ENCODE measurements at places on chromosomes 11 and 22.
A peak's percentile ranks its signal among the peaks of the same experiment; 100 is the strongest.

DNA sequence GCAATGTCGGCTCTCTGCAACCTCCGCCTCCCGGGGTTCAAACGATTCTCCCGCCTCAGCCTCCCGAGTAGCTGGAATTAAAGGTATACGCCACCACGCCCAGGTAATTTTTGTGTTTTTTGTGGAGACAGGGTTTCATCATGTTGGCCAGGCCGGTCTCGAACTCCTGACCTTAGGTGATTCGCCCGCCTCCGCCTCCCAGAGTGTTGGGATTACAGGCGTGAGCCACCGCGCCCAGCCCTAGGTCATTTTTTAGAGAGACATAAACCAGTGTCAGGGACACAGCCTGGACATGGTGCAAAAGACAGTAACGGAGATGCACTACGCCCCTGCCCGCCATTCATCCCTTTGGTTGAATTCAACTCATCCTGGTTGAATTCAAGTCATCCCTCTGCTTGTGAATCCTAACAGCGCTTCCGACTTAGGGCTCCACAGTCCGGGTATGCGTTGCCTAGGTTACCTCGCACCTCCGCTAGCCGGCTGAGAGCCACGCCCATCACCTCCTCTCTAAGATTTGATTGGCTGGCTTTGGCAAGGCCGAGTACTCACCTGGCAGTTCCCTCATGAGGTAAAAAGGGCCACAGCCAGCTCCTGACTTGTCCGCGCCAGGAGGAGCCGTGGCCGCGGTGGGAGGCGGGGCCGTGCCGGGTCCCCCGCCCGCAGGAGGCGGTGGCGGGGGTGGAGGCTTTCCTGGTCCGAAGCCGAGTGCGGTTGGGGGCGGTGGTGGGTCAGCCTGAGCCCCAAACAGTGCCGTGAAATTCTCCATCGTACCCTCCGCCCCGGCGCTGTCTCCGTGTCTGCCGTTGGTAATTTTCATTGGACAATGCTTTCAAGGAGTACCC is at the start of gene MED19:
TSS of gene MED19 (minus strand) at position 802 of the 842 bp plus-strand sequence. CDS start at position 766, 36 bp downstream.
- DNase-seq, result peak; percentile 50

DNA sequence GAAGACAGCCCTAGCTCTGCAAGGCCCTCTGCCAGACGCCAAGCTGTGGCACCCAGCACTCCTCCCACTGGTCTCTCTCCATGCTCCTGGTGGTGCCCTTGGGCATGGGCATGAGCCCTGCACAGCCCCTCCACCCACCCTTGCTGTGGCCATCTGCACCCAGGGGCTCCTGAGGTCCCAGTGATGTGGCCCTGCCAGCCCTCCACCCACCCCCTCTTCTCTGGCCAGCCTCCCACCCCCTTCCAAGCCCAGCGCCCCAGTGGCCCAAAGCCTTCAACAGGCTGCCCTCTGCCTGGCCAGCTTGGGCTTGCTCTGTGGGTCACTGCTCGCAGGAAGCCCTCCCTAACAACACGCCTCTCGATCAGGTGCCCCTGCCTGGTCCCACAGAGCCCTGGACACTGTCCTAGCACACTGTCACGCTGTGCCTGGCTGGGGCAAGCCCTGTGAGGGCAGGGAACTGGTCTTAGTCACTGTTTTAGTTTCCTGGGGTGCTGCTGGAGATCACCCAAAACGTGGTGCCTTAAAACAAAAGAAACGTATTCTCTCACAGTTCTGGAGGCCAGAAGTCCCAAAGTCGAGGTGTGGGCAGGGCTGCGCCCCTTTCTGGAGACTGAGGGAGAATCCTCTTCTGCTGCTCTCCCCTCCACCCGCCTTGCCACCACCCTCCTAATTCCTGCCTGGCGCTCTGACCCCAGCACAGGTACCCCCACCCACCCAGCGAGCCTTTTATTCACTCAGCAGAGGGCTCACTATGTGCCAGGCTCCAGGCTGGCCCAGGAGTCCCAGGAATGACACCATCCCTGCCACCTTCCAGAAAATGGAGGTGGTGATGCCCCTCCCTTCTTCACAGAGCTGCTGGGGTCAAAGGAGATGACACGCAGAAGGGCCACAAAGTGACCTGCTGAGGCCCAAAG is 14.7 kb downstream of the SULT4A1 start:
- no peak for DNase-seq

DNA sequence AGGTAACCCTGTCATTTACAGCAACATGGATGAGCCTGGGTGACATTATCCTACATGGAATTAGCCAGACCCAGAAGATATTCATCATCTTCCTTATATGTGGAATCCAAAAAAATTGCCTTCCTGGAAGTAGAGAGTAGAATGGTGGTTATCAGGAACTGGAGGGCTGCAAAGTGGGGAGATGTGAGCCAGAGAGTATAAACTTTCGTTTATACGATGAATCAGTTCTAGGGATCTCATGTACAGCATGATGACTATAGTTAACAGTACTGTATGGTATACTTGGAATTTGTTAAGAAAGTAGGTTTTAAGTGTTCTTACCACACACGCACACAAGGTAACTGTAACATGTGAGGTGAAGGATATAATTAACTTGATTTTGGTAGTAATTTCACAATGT is 79.1 kb downstream of the TBC1D22A start:
- no peak for DNase-seq

DNA sequence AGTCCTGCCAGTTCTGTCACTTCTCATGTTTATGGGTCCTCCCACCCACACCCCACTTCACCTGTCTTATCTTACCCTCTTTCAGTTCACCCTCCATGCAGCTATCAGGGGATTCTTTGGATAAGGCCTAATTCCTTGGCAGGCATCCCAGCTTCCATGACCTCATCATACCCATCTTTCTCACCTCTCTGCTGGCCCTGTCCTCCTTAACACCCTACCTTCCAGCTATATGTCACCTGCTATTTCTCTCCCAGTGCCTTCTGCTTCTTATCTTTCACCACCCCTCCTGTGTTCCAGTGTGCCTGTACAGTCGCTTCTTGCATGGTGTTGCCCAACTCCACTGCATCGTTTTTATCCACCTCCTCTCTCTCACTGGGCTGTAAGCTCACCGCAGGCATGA is 28.3 kb downstream of the SNU13 start:
- DNase-seq, result no peak

DNA sequence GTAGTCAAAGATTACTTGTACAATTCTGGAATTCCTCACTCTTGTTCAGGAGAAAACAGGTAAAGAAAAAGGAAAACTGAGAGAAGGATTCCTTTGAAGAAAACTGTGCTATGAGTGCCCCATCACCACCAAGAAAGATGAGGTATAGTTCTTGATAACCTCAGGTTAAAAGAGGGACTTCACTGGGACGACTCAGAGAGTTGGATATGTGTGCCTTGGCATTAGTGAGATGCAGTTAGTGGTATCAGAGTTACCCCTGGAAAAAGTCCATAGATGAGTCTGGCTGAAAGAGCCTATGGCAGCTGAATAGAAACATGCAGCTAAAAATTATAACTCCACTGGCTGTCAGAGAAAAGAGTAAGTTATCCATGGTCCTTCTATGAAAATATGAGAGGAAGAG is 28.8 kb downstream of the LPXN start:
- no peak for DNase-seq

- DNase-seq, result no peak
These were observed 26.4 kb upstream of the CD5 start for GRCh38 chr11:61075891-61076290.

DNA sequence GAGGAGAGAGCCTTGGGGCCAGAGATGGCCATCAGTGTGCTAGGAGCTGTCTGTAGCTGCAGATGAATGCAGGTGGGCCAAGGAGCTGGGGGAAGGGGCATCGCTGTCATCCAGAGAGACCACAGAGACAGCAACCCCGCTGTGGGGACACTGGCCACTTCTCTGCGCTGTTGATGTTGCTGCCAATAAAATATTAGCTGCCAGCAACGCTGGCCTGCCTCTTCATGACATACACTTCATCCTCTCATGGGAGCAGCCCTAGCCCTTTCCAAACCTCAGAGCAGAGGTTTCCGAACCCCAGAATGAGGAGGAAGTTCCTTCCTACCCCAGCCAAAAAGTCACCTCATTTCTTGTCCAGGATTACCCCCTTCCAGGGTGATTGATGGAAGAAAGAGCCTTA is 106.2 kb downstream of the PARVA start:
- DNase-seq, result no peak

DNA sequence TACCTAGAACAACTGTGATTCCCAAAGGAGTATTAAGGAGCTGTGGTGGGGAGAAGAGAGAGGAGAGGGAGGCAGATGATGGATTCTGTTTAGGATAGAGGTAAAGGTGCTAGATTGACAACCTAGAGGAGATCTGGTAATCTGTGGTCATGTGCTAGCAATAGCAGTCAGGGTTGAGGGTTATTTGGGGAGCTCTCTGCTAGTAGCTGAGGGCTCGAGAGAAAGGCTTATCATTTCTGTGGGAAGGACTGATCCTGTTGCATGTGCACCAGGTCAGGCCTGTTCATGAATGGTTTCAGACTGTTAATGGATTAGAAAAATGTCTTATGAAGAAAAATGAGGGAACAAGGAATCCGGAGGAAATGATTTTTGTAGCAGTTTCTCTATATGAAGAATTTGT is 63.2 kb downstream of the MTMR3 start:
- DNase-seq, result no peak

DNA sequence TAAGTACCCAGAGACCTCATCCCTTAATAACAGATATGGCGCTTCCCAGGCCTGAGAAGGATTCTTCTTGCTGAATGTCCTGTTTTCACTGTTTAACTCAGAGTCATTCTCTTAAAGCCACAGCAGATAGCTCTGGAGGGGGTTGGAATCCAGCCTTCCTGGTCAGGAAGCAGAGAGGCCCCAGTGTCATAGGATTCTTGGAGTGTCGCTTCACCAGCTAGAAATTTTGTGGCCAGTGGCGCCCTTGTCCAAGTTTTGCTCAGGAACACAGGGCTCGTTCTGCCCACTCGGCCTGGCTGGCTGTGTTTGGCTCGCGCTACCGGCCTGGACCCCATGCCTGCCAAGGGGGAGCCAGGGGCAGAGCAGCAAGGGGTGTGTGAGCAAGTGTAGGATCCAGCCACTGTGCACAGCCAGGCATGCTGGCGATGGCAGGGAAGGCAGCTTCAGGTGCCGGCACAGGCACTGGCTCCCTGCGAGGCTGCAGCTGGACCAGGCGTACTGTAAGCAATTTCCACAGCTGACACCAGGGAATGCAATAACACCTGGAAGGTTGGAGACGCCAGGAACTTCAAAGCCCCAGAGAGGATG is 214.8 kb upstream of the SESN3 start:
- no peak for DNase-seq

- DNase-seq, result no peak
These were observed 54.1 kb upstream of the B3GAT1 start for GRCh38 chr11:134466156-134466555.

GRCh38 chr11:35590412-35590811 is 27.8 kb upstream of the FJX1 start:
- DNase-seq, result no peak

- DNase-seq, result no peak
These were observed 36.3 kb downstream of the PPP2R1B start for GRCh38 chr11:111729831-111730311.

GRCh38 chr11:72867970-72868369 is 53.8 kb downstream of the ATG16L2 start:
- no peak for DNase-seq

DNA sequence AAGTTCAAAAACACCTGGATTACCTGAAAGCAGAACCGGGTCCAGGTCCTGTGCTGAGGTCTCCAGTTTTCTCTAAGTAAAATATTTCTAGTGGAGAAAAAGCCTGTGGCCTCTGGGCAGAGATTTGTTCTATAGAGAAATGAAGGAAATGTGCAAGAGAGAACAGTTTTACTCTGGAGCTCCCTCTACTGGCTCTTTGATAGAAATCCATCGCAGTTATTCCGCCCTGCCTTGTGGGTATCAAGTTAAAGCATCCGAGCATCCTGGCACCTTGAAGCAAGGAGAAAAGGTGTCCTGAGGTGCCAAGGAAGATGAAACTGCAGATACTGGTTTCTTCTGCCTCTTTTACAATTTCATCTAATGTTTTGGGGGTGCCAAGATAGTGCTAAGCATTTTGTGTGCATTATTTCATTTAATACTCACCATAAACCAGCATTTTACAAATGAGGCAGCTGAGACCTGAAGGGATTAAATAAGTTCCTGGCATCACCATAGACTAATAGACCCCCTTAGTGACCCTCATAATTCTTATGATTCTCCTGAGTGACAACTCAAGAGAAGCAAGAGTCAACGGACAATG is 113.1 kb upstream of the HSD17B12 start:
- DNase-seq, result no peak

- DNase-seq, result no peak
These were observed 5.2 kb downstream of the SMARCB1 start for GRCh38 chr22:23791738-23792645.

GRCh38 chr11:100824041-100824809 is 137.1 kb downstream of the ARHGAP42 start:
- DNase-seq, result no peak

DNA sequence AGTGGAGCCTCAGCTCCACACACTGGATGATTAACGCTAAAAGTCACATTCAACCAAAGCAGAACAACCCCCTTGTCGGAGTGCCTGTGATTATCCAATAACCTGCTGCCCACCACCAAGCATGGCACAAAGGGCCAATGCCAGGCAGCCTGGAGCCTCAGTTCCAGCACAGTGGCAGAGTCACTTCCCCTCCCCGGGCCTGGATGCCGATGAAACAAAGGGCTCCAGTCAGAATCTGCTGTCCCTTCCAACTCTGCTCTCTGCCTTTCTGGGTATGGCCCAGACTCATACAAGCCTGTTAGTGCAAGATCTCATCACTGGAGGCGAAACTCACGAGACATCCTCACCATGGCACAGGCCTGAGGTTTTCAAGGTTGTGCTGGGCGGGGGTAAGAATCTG is 52.1 kb downstream of the CLTCL1 start:
- DNase-seq, result no peak

DNA sequence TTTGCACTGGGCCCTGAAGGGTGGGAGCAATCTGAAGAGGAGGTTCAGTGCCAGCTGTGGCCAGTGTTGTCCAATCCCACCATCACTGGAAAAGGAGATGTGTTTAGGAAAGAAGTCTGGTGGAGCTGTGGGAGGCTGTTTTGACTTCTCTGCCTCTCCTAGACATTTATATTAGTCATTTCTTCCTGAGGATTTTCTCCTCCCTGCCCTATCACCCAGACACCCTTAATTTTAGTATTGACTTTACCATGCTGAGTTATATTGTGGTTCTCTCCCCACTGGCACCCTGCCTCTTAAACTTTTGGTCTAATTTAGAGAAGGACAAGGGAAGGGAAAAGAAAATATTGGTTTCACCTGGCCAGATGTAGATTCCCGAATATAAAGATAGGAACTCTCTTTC is 159.1 kb downstream of the WNT11 start:
- DNase-seq, result no peak

GRCh38 chr22:40006641-40007040 is 11.9 kb downstream of the FAM83F start:
- DNase-seq, result no peak

- DNase-seq, result no peak
These were observed 502.4 kb downstream of the MIAT start for GRCh38 chr22:27159716-27160295.

DNA sequence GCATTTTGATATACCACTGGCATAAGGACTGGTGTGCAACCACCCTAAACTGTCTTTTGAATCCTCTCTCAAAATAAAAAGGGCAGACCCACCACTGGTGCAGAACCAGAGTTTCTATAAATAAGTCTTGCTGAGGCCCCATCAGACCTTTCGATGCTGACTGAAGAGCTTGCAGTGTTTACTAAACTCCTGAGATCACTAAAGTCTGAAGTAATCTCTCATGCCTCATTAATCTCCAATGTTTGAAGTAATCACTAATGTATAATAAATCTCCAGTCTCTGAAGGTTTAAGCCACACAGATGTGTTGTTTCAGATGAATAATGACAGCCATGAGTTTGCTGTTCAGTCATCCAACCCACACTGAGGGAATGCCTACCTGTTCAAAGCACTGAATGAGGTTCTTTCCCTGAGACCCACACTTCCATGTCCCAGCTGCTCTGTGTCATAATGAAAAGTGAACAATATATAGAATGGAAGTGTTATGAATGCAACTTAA is 50.6 kb upstream of the DEUP1 start:
- no peak for DNase-seq

Data from stimulated activated CD8-positive, alpha-beta memory T cell treated with anti-CD3 and anti-CD28 coated beads, Interleukin-2, amount 100 ng/mL, for 1 hour (primary cell).